CD4-positive, alpha-beta T cell treated with Interleukin-1 beta for 1 hour (primary cell): ENCODE measurements at places on chromosomes 6 and 20.

DNA sequence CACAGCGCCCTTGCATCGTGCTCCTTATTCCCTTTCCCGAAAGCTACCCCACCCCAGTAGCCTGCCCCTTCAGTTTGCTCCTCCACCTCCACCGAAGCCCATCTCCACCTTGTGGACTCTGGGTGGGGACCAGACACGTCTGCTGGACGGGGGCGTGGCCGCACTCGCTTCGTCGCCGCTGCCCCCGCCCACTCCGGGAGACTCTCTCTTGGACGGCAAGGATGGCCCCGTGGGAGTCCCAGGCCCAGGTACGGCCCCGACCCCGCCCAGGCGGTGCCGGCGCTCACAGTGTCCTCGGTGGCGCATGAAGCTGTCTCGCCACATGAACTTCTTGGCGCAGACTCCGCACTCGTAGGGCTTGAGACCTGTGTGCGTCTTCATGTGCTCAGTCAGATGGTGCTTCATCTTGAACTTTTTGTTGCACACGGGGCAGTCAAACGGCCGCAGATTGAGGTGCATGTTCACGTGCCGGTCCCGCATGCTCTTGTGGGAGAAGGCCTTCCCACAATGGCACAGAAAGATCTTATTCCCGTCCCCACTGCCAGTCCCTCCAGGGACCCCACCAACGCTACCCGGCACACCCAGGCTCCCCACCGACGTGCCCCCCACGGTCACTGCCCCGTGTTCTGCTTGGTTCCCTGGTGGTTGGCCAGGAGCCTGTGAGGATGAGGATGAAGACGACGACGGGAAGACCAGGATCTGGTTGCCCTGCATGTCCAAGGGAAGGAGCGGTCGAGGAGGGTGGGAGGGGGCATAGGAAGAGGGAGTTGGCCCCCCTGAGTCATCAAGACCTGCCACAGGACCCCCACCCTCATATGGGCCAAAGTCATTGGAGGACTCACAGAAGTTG, 1.3 kb upstream of the TAPBP start:
- no peak for DNase-seq

- no peak for DNase-seq
Observed at GRCh38 chr6:82408952-82409431, 45.4 kb downstream of the TPBG start.

DNA sequence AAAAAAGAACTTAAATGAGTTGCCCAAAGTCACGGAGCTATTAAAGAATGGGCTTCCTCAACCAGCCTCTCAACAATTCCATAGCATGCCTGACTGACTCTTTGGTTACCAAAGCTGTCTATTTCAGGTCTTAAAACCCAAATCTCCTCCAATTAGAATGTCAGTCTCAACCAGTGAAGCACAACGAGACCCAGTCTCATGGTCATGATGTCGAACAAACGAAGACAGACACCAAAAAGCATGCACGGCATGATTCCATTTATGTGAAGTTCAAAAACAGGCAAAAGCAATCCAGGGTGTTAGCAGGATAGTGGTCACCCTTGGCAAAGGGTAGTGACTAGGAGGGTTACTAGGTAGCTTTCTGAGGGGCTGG, 16.3 kb upstream of the PTPN1 start:
- DNase-seq: no peak

- DNase-seq: no peak
Observed at GRCh38 chr6:55100686-55101085, 73.6 kb upstream of the HCRTR2 start.

- no peak for DNase-seq
Observed at GRCh38 chr20:17210983-17211382, 15.9 kb upstream of the PCSK2 start.

GRCh38 chr6:139277587-139277986, 14.2 kb downstream of the TXLNB start:
- no peak for DNase-seq

DNA sequence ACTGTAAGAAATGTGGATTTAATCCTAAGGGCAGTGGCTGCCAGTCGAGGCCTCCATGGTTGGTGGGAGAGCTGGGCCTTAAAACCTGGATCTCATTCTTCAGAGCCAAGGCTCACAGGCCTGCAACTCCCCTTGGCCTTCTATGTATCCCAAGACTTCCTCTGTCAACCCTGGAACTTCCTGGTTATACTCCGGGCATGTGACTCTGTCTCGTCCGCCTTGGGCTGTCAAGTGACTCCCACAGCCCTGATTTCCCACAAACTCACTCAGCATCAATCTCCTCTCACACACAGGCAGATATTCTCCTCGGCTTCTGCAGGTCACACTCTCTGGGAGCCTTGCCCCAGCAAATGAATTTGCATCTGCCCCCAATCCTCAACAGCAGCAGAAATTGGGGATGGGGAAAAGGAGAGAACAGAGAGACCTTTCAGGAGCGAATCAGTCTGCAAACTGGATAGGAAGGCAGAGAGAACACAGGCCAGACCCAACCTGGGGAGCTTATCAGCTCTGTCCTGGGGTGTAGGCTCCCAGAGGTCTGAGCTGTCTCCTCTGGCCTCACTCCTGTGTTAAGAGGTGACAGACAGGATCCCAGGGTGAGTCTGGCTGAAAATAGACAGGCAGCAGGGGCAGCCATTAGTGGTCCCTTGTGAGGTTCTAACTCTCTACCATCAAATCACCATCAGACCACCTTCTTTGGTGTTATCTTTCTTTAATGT, 30.4 kb upstream of the PREX1 start:
- no peak for DNase-seq

GRCh38 chr20:539848-540247, 3.7 kb downstream of the CSNK2A1 start:
- DNase-seq: no peak

DNA sequence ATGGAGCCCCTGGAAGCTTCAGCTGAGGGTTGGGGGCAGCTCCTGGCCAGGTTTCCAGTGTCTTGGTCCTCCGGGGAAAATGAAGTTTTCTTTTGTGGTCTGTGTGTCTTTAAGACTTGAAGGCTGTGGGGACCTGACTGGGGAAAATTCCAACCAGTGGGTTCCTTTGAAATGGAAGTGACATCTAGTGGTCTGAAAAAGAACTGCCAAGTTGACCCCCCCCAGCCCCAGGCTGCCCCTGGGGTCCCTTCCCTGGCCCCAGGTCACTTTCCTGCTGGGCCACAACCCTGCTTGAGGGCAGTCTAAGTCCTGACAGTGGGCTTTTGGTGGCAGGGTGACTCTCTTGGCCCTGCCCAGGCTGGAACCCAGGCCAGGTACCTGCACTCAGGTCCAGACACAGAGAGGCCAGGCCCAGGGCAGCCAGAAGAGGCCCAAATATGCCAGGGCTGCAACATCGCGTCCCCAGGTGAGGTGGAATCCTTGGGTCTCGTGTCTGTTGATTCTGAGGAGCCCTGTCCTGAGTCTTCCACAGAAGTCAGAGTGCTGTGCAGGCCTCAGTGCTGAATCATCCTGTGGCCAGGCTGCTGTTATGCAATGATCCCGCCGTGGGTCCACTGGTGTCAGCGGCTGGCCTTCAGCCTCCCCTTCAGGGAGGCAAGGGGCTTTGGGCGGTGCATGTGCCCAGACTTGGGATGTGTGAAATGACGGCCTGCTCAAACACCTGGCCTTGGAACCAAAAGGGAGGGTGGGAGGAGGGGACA, 68.4 kb downstream of the VEGFA start:
- DNase-seq: peak; percentile 30

- DNase-seq: no peak
Observed at GRCh38 chr6:111148110-111148509, 60.8 kb downstream of the SLC16A10 start.

DNA sequence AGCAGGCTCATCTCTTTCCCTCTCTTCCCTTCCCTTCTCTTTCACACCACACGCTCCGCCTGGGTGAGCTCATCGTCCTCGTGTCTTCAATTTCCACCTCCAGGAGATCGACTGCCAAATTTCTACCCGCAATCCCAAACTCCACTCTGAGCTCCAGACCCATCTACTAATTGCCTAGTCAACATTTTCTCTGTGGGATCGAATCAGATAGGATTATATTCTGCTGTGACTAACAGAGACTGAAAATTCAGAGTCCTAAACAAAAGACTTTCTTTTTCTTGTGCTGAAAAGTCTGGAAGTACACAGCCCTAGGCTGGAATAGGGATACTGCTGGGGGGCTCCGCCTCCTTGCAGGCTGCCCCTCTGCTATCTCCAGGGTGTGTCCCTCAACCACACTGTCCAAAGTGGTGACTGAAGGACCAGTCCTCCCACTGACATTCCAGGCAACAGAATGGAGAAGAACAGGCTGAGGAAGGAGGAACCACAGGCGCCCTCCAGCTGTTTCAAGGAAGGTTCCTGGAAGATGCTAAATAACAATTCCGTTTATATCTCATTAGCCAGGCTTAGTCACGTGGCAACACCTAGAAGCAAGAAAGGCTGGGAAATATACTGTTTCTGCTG, 5.0 kb upstream of the HSPA12B start:
- DNase-seq: no peak

- DNase-seq: no peak
Observed at GRCh38 chr20:57647933-57648785, 27.9 kb upstream of the ZBP1 start.

DNA sequence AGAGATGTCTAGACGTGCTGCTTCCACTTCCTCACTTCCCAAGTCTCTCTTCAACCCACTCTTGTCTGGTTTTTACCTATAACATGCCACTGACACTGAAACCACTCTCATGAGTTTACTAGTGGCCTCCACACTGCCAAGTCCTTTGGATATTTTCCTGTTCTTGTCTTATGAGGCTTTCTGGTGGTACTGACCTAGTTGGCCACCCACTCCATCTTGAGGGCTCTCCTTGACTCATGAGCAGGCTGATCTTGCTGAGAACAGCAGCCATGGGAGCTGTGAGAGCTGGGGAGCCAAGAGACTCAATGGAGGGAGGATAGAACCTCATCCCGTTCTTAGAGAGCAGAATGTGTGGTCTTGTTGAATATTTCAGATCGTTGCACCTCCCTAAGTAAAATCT, 283.4 kb upstream of the PRDM1 start:
- no peak for DNase-seq

- no peak for DNase-seq
Observed at GRCh38 chr6:40688214-40688761, 101.1 kb upstream of the LRFN2 start.

DNA sequence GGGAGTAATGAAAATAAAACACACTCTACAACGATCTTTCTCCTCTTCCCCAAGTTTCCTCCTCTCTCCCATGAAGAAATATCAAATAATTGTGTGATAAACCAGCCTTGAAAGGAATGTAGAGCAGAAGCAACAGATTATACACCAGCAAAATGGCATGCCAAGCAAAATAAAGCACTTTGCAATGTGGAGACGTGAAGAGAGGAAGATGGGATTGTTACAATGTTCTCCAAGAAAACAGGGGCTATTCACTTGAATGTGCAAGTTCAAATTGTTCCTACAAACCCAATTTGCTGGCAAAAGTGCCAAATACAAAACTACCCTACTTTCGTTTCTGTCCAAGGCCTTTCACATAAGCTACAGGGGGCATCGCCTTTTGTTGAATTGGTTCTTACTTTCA, 185.1 kb downstream of the PDE7B start:
- DNase-seq: no peak

- no peak for DNase-seq
Observed at GRCh38 chr6:96899019-96899418, 1.3 kb upstream of the NDUFAF4 start.

DNA sequence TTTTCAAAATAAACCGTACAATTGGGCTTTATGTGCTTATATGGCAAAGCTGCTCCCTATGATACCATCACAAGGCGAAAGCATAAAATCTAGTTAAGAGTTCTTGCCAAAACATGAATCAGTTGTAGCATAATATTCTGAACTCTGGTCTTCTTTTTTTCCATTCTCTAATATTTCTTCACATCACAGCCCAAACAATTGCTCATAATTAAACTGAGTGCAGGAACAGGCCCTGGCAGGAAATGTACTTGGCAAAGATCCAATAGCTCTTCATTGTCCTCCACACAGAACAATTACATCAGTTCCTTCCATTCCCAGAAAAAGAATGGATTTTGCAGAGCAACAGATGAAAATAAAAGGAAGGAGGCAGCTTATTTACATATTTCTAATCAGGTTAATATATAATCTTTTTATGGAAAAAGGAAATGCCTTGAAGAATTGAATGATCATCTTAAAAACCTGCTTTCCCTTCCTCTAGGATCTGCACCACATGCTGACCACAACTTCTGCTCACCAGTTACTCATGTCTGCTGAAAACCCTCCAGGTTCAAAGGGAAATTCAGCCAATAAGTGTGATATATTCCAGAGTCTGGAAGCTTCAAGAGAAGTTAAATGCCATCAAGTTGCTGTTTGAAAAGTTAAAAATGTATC, 123.3 kb upstream of the COL21A1 start:
- no peak for DNase-seq

- DNase-seq: no peak
Observed at GRCh38 chr6:155122199-155122950, 127.3 kb downstream of the TIAM2 start.

- DNase-seq: no peak
Observed at GRCh38 chr6:39452306-39453145, 130.0 kb upstream of the KCNK16 start.

GRCh38 chr6:138897031-138897430, 91.0 kb downstream of the REPS1 start:
- DNase-seq: no peak

GRCh38 chr6:36442103-36442670, 467 bp downstream of the PXT1 start:
- DNase-seq: no peak

GRCh38 chr6:3468585-3468984, 11.7 kb upstream of the SLC22A23 start:
- no peak for DNase-seq

DNA sequence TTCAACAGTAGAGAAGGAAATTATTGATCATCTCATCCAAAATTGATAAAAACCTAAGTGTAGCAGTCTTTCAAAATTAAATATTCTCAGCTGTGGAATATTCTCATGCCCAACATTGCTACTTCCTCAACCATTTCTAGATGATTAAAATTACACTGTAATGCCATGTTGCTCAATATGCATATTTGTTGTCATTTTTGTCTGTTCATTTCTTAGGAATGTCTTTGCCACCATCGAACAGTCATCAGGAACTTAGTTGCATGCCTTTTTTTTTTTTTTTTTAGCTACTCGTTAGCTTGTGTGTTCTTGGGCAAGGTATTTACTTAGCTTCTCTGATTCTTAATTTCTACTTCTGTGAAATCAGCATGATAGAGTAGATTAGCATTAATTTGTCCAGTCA, 188.6 kb downstream of the DTNBP1 start:
- no peak for DNase-seq

DNA sequence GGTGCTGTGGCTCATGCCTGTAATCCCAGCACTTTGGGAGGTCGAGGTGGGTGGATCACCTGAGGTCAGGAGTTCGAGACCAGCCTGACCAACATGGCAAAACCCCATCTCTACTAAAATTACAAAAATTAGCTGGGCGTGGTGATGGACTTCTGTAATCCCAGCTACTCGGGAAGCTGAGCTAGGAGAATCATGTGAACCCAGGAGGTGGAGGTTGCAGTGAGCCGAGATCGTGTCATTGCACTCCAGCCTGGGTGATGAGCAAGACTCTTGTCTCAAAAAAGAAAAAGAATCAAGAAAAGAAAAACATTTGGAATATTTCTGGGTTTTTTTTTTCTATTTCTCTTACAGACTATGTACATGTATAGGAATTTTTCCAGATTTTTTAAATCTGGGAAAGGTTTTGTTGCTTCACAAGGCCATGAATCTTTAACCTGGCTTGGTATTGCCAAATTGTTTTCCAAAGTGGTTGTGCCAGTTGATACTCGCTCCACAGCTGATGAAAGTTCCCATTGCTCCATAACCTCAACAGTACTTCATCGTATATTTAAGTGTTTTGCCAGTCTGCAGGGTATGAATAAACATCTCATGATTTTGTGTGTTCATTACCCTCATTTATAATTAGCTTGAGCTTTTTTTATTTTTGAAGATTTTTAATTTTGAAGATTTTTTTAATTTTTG, 33.5 kb downstream of the RNF217 start:
- no peak for DNase-seq

GRCh38 chr6:83536034-83536646, 23.8 kb downstream of the PRSS35 start:
- DNase-seq: peak; percentile 33
